ENCODE measurements at places on chromosomes 3 and 15.

- no peak for DNase-seq
Measured at GRCh38 chr3:58899159-58899952, 150.5 kb downstream of the CFAP20DC start.

DNA sequence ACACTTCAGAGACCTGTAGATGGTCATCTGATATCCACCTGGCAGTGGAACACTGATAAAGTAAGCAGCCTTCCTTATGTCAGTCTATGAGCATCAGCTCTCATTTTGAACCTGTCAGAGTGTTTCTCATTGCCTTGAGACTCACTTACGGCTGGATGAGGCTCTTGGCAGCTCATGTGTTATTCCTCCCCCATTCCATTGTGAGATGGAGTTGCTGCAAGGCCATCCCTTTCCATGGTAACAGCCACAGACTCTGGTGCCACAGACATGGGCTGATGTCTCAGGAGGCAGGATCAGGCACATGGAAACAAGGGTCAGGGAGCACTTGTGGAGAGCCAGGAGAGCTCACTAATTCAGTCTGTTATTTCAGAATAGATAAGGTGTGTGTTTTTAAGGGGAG is 11.9 kb downstream of the KCNAB1 start:
- no peak for DNase-seq

GRCh38 chr3:122533931-122534334 is 19.2 kb upstream of the KPNA1 start:
- DNase-seq = peak; percentile 74

DNA sequence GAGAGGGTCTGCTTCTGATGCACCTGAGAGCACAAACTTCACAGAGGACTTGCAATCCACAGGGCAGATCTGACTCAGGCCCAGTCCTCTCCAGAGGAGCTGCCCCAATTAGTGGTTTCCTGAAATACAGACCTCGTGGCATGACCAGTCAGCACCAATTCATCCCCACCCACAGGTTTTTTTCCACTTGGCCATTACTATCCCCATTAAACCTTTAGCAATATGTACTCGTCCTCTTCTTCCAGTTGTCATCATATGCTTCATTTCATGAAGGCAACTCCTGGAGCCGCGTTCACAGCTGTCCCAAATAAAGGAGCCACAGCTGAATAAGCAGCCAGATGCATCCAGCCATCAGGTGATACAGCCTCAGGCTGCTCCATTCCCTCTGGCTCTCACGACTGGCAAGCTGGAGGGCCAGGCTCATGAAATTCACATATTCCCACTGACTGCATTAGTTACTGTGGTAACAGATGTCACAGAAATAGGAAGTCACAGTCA is 163.1 kb downstream of the FMN1 start:
- peak; percentile 44 for DNase-seq

DNA sequence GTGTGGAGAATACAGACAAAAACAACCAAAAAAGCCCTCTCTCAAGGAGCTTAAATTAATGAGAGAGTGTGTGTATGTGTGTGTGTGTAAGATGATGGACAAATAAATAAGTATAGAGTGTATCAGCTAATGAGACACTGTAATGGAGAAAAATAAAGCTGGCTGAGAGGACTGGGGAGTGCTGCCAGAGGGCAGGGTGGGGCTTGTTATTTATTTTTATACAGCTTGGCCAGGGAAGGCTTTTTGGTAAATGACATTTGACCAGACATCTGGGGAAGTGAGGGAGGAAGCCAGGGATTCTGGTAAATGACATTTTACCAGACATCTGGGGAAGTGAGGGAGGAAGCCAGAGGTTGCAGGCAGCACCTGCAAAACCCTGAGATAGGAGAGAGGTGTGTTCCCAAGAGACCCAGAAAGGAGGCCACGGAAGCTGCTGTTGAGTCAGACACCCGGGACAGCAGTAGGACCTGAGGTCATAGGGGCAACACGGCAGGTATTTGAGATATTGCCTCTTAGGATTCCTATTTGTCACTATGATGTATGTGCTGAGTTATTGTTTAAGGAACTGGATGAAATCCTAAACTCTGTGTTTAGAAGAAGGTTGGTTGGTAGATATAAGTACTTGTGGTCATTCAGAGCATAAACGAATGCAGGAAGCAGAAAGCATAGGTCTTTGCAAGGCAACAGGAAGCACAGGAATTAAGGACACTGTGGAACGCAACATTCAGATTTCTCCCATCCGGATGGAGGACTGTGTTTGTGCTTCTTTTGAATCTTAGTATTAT is 2.7 kb downstream of the SV2B start:
- DNase-seq = no peak

- peak; percentile 60 for DNase-seq
Measured at GRCh38 chr3:153221748-153222162, 59.7 kb downstream of the RAP2B start.

DNA sequence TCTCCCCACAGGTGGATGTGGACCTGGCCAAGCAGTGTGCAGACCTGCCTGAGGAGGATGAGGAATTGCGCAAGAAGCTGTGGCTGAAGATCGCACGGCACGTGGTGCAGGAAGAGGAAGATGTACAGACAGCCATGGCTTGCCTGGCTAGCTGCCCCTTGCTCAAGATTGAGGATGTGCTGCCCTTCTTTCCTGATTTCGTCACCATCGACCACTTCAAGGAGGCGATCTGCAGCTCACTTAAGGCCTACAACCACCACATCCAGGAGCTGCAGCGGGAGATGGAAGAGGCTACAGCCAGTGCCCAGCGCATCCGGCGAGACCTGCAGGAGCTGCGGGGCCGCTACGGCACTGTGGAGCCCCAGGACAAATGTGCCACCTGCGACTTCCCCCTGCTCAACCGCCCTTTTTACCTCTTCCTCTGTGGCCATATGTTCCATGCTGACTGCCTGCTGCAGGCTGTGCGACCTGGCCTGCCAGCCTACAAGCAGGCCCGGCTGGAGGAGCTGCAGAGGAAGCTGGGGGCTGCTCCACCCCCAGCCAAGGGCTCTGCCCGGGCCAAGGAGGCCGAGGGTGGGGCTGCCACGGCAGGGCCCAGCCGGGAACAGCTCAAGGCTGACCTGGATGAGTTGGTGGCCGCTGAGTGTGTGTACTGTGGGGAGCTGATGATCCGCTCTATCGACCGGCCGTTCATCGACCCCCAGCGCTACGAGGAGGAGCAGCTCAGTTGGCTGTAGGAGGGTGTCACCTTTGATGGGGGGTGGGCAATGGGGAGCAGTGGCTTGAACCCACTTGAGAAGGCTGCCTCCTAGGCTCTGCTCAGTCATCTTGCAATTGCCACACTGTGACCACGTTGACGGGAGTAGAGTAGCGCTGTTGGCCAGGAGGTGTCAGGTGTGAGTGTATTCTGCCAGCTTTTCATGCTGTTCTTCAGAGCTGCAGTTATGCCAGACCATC is 8.6 kb downstream of the VPS18 start:
- DNase-seq = no peak

GRCh38 chr3:197376735-197377555 is 78.5 kb upstream of the DLG1 start:
- DNase-seq = no peak

DNA sequence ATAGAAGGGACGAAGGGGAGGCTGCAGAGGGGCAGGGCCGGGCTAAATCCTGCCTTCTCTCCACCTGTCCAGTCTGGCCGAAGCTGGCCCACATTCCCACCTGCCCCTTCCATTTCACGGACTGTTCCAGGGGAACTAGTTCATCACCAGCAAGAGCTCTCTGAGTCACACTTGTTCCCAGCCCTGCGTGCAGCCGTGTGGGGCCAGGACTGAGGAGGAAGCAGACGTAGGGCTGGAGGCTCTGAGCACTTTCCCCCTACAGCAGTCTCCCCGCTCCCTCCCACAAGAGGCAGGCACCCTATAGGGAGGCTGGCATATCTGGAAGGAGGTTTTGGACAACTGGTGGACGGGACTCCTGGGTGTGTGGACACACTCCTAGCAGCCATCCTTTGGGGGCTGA is 3.0 kb downstream of the ITIH4 start:
- DNase-seq = no peak

DNA sequence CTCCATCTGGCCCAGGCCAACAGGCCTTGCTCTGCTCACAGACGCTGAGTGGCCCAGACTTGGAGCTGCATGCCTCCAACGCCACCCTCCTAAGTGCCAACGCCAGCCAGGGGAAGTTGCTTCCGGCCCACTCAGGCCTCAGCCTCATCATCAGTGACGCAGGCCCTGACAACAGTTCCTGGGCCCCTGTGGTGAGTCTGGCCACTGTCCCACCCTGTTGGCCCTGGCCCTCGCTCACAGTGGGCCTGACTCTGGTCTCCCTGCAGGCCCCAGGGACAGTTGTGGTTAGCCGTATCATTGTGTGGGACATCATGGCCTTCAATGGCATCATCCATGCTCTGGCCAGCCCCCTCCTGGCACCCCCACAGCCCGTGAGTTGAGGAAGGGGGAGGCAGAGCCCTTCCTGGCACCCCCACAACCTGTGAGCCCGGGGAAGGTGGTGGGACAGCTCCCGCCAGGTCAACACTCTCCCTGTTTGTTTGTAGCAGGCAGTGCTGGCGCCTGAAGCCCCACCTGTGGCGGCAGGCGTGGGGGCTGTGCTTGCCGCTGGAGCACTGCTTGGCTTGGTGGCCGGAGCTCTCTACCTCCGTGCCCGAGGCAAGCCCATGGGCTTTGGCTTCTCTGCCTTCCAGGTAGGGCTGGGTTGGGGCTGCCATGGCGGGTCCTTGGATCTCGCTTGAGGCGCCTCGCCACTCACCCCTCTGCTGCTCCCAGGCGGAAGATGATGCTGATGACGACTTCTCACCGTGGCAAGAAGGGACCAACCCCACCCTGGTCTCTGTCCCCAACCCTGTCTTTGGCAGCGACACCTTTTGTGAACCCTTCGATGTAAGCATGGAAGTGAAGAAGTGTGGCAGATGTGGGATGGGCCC is 10.0 kb downstream of the NT5DC2 start:
- DNase-seq = no peak

DNA sequence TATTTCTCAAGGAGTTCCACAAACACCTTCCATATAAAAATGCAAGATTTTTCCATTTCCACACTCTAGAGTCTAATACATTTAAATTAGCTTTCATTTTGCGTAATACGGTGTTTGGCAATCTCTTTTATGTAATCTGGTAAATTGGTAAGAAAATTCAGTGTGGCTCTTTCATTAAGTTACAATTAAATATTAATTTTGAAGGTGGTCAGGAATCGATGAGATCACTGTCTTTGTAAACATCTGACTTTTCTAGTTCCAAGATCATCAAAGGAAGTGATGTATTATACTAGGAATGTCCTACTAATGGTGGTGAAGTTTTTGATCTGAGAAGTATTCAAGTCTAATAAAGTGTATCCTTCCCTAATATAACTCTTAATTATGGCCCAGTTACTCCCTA is 1.1 kb upstream of the UTS2B start:
- DNase-seq = peak; percentile 38

DNA sequence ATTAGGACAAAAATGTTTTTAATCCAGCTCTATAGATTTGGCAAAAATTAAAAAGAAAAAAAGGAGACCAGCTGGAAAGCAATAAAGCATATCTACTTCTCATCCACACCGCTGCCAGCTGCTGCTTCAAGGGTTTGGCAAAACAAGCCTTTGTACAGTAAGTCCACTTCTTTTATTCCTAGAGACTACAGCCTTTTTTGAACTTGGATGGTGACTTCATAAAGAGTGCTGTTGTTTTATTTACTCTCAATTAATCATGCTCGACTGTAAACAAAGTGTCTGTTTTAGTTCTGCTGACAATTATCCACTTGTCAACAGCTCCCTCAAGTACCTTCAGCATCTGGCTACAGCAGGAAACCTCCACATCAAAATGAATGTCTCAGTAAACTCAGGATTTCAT is 12.3 kb upstream of the FOXB1 start:
- no peak for DNase-seq

DNA sequence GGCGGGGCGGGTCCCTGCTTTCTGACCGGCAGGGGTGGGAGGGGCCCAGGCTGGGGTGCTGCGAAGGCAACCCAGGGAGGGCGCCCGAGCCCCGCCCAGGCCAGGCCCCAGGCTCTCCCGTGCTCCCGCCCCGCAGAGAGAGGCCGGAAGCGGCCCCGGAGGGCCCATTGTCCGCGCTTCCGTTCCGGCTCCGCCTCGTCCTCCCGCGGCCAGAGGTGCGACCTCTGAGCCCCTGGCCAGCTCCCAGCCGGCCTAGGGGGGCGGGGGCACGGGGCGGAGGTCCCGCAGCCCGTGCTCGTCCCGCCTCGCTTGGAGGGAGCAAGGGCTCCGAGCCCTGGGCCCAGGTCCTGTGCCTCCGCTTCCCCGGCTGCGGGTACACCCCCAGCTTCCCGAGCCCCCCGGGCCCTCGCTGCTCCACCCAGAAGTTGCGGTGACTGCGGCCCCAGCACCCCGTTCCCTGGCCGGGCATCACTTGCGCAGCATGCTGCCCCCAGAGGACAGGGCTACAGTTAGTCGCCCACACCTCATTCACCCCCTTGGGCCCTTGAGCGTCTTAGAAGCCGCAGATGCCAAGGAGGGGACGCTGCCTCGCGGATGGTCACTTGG is 20.4 kb upstream of the PLXND1 start:
- peak; percentile 94 for DNase-seq

DNA sequence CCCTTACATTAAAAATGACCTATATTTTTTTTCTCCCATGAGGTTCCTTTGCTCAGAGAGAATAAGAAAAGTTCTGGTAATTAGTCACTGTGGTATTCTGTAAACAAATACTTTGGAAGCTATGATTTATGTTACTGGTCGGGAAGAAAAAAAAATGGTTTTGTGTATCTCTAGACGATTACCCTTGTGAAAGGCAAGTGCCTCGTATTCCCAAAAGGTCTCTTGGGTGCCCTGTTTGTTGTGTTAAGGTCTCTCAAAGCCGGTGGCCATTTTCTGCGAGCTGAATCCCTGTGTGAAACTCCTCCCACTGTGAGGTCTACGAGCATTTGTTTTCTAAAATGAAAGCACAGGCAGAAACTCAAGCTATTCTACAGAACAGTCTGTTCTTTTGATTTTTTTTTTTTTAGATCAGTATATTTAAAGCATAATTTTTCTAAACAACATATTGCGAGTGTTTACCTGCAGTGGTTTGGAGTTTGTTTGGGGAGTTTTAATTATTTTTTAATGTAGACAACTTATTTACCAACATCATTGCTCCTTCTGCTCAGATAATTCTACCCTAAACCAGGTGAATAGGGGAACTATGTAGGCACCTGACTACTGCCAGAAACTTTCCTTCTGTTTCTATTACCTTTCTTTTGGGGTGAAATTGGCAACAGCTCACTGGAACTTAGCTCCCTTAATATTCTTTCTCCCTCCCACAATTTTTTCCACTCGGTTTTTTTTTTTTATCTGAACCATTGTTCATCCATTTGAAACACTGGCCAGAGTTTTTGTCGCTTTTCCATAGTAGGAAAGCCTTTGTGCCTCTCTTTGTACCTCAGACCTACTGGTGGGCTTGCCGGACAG is 44.0 kb downstream of the ZBTB38 start:
- DNase-seq = peak; percentile 55

Measured in AG08396 (cell line).